Fibroblast of lung (primary cell): ENCODE measurements at places on chromosomes 2 and 18.

- no peaks in the 10 kb centered on the region for H3K4me1 ChIP-seq
- DNase-seq, result no peak
- no peak overlapping the region for H3K27ac ChIP-seq
- H3K36me3 ChIP-seq, result no peaks in the 10 kb centered on the region
Measured at GRCh38 chr2:207902821-207903220, 122.5 kb downstream of the PLEKHM3 start.

- DNase-seq, result peak; percentile 24
- no peak overlapping the region for H3K27ac ChIP-seq
- peaks cover 9% of the 10 kb centered on the region for H3K36me3 ChIP-seq
Measured at GRCh38 chr18:62578980-62579511, 56.2 kb downstream of the ZCCHC2 start.

- peaks cover 15% of the 10 kb centered on the region for H3K27me3 ChIP-seq
- no peak for DNase-seq
- H3K4me1 ChIP-seq, result no peaks in the 10 kb centered on the region
- H3K36me3 ChIP-seq, result no peaks in the 10 kb centered on the region
- H3K4me3 ChIP-seq, result no peak overlapping the region
Measured at GRCh38 chr2:120317916-120318315, 28.0 kb upstream of the INHBB start.

- no peaks in the 10 kb centered on the region for H3K36me3 ChIP-seq
- no peak overlapping the region for H3K4me3 ChIP-seq
- H3K4me1 ChIP-seq, result no peaks in the 10 kb centered on the region
- no peak overlapping the region for H3K27ac ChIP-seq
Measured at GRCh38 chr2:102385522-102385921, 29.9 kb downstream of the IL18R1 start.

DNA sequence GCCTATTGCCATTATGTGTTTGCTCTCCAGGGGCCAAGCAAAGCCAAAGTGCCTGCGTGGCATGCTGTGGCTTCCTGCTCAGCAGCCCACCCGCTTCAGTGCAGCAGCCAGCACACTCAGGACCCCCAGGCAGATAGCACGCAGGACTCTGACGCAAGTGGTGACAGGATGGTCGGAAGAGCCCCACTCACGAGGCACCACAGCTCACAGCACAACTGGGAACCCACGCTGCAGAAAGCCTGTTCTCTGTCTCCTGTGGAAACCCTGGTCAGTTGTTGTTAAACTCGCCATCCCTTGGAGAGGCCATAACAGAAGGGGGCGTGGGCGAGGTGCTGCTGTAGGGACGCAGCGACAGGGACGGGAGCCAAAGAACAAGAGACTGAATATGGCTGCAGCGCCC, 76.4 kb downstream of the HDAC4 start:
- no peaks in the 10 kb centered on the region for H3K36me3 ChIP-seq
- no peak overlapping the region for H3K4me3 ChIP-seq
- DNase-seq, result no peak
- H3K27ac ChIP-seq, result no peak overlapping the region
- H3K27me3 ChIP-seq, result no peaks in the 10 kb centered on the region

- H3K36me3 ChIP-seq, result no peaks in the 10 kb centered on the region
- no peaks in the 10 kb centered on the region for H3K4me1 ChIP-seq
- H3K27me3 ChIP-seq, result no peaks in the 10 kb centered on the region
- no peak overlapping the region for H3K4me3 ChIP-seq
- H3K27ac ChIP-seq, result no peak overlapping the region
Measured at GRCh38 chr18:39491408-39491807, 1925.8 kb upstream of the CELF4 start.

DNA sequence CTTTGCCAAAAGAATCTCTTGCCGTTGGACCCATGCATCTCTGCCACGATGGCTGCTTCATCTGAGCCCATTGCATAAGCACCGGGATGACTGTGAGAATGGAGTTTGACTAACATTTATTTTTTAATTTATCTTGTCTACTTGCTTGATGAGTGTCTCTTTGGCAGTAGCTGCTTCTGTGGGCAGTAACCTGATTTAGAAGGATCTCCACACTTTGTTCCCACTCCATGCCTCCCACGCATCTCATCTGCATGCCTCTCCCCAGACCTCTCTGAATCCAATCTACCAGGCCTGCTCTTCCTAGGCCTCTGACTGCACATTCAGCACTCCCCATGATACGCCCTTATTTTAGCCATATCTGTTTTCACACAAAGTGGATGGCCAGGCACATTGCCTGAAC, 23.7 kb upstream of the TMX3 start:
- no peaks in the 10 kb centered on the region for H3K36me3 ChIP-seq
- H3K4me1 ChIP-seq, result no peaks in the 10 kb centered on the region
- H3K4me3 ChIP-seq, result no peak overlapping the region
- no peaks in the 10 kb centered on the region for H3K27me3 ChIP-seq

DNA sequence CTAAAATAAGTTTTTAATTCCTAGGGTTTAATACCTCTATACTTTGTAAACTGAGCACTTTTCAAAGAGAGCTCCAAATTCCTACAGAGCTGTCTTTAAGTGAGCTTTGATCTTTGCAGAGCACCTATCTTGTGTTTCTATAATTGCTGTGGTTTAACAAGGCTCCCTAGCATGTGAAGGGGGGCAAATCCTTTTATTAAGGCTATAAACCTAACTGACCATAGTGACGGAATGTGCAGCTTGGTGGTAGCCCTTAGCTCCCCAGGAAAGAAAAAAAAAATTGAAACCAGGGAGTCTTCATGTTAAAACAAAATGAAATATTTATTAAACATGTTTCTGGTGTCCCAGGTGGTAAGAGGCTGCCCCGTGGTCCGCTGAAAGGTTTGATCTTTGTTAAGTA, 78.6 kb upstream of the ETAA1 start:
- H3K36me3 ChIP-seq, result no peaks in the 10 kb centered on the region
- DNase-seq, result no peak
- no peaks in the 10 kb centered on the region for H3K27me3 ChIP-seq
- no peaks in the 10 kb centered on the region for H3K4me1 ChIP-seq
- no peak overlapping the region for H3K27ac ChIP-seq
- H3K4me3 ChIP-seq, result no peak overlapping the region

DNA sequence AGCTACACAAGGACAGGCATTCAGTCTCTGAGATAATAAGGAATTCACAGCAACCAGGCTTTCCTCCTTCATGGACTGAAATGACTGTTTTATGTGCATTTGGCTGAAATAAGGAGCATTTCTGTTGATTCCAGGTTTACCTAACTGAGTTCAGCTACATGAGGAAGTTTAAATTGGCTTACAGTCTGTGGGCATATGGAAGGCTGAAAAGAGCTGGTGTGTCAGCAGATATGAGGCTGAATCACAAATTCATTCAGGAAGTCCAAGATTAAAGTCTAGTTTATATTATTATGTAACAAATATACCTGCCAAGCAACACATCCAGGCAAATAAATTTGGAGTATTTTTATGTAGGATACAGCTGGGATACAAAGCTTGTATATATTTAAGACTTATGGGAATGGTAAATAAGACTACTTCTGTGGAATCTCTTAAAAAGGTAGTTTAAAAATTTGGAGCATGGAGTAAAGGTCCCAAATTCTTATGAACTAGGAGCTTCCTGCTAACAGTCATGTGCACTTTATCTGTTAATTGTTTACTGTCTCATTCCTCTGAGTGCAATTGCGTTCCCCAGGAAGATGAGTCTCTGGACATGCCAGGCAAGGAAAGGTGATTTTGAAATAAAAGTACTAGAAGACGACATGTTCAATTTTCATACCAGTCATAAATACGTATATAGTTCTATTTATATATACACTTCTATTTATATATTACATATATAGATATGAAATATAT, 53.0 kb downstream of the ZC3H8 start:
- no peak overlapping the region for H3K4me3 ChIP-seq
- DNase-seq, result no peak
- no peak overlapping the region for H3K27ac ChIP-seq
- H3K27me3 ChIP-seq, result no peaks in the 10 kb centered on the region
- no peaks in the 10 kb centered on the region for H3K4me1 ChIP-seq

GRCh38 chr2:216804357-216805350, 55.2 kb downstream of the TNP1 start:
- no peaks in the 10 kb centered on the region for H3K27me3 ChIP-seq
- H3K27ac ChIP-seq, result no peak overlapping the region
- H3K36me3 ChIP-seq, result no peaks in the 10 kb centered on the region
- no peaks in the 10 kb centered on the region for H3K4me1 ChIP-seq
- DNase-seq, result peak; percentile 46

- DNase-seq, result peak; percentile 15
- H3K36me3 ChIP-seq, result peaks cover 14% of the 10 kb centered on the region
- no peak overlapping the region for H3K27ac ChIP-seq
- H3K4me1 ChIP-seq, result no peaks in the 10 kb centered on the region
Measured at GRCh38 chr2:24825883-24826772, 32.9 kb downstream of the CENPO start.

DNA sequence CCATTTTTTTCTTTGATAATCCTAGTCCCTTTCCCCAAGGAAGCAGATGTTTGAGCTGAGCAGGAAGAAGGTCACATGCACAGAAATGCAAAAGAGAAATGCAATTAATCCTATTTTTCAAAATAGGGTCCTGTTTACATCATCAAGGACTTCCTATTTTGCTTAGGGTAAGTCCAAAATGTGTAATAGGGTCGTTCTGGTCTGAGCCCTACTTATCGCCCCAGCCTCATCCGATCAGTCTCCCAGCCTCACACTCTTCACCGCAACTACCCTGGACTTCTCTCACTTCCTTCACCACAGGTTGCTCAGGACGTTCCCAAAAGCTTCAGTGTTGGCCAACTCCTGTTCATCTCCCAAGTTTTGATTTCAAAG, 32.8 kb downstream of the FOSL2 start:
- no peak overlapping the region for H3K4me3 ChIP-seq
- H3K27me3 ChIP-seq, result no peaks in the 10 kb centered on the region
- peaks cover 2% of the 10 kb centered on the region for H3K4me1 ChIP-seq
- no peak for DNase-seq
- H3K27ac ChIP-seq, result no peak overlapping the region
- no peaks in the 10 kb centered on the region for H3K36me3 ChIP-seq

DNA sequence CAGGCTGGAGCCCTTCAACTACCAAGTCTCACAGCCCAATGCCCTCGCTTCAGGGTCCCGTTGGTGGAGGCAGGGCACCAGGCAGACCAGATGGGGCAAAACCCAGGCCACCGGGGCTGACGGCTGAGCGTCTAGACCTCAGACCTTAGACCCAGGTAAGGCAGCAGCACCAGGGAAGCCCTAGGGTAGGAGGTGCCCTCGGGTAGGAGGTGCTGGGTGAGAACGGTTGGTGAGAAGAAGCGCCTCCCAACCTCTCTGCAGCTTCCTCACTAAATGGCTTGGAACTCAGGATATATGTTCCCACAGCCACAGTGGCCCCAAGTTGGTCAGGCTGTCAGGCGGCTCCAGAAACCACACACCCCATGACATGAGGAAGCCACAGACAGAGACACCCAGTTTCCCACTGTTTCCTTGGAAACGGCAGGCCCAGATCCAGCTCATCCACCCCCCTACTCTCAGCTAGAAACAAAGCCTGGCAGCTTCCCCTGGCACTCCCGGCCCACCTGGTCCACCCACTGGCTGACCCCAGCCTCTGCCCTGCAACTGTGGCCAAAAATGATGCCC, 13.1 kb upstream of the MLPH start:
- H3K4me3 ChIP-seq, result peak overlapping the region; percentile 63
- H3K27ac ChIP-seq, result peak overlapping the region; percentile 97
- H3K36me3 ChIP-seq, result no peaks in the 10 kb centered on the region
- no peaks in the 10 kb centered on the region for H3K27me3 ChIP-seq
- peak; percentile 73 for DNase-seq

DNA sequence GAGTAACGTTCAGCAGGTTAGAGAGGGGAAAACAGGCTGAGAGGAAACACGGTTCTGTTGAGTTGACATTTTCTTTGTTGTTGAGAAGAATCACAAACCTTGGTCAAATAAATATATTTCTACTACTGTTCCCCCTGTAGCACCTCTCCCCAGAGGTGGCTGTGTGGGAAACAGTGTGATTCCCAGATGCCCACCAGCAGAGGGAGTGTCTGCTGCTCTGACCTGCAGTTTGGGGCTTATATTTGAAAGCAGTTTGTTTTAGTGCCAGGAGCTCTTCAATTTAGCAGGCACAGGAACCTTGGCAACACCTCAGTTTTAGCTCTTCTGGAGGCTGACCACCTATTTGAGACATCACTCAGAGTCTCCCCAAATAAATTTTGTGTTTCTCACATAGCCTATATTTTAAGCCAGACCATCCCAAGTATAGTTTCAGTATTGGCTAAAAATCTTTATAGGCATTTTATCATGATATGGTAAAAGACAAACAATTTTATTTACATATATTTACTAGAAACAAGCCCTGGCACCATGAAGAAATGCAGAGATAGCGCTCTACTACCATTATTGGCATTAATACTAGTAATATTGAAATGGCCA, 75.7 kb downstream of the PIK3C3 start:
- H3K4me3 ChIP-seq, result no peak overlapping the region
- H3K27ac ChIP-seq, result no peak overlapping the region
- H3K4me1 ChIP-seq, result no peaks in the 10 kb centered on the region
- peaks cover 2% of the 10 kb centered on the region for H3K36me3 ChIP-seq

- peaks cover 3% of the 10 kb centered on the region for H3K36me3 ChIP-seq
- peak; percentile 38 for DNase-seq
- H3K4me3 ChIP-seq, result no peak overlapping the region
- H3K4me1 ChIP-seq, result no peaks in the 10 kb centered on the region
Measured at GRCh38 chr2:239979243-239980023, 45.7 kb downstream of the NDUFA10 start.

DNA sequence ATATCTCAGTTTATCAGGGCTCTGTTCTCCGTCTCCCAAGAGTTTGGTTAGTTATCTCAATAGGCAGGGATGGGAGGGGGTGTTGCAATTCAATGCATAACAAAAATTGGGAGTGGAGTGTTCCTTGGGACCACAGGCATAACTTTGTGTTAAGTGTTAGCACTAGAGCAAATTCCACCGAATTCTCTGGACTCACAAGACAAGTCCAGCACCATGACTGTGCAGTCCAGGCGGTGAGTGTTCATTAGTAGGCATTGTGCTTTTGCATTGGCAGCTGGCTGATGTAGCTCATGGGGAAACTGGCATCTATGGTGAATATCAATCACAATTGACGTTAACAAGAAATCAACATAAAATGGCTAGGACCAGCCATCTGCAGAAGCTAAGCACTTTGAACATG, 79.0 kb upstream of the CABLES1 start:
- DNase-seq, result no peak
- H3K36me3 ChIP-seq, result no peaks in the 10 kb centered on the region
- no peak overlapping the region for H3K27ac ChIP-seq

DNA sequence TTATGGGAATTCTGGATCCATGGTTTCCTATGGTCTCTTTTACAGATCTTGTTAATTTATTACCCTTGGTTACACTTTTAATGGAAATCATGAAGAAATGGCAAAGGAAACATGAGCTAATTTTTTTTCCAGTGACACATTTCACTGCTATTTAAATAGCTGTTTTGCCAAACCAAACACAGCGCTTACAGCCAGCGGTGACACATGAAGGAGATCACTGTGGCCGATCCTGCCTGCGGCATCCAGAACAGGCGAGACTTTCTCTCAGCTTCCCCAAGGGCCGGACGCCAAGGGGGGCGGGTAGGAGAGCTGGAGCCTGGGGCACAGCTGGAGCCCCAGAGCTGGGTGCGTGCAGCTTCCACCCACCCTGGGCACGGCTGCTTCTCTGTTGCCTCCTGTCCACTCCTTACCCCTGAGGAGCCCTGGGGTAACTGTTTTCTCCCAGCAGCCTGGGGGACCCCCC, 81.4 kb upstream of the PKDCC start:
- H3K27me3 ChIP-seq, result peaks cover 16% of the 10 kb centered on the region
- peak; percentile 94 for DNase-seq
- no peak overlapping the region for H3K27ac ChIP-seq
- no peaks in the 10 kb centered on the region for H3K36me3 ChIP-seq
- no peak overlapping the region for H3K4me3 ChIP-seq

GRCh38 chr2:150351922-150352321, 135.5 kb downstream of the RND3 start:
- no peaks in the 10 kb centered on the region for H3K4me1 ChIP-seq
- no peaks in the 10 kb centered on the region for H3K36me3 ChIP-seq
- no peak overlapping the region for H3K27ac ChIP-seq
- no peak overlapping the region for H3K4me3 ChIP-seq
- no peak for DNase-seq
